ENCODE measurements at places on chromosomes 13 and 19.

- DNase-seq = no peak
These were observed 45.2 kb upstream of the GPI start for GRCh38 chr19:34319785-34320184.

- DNase-seq = no peak
These were observed 244.2 kb downstream of the NHLRC3 start for GRCh38 chr13:39282400-39282972.

GRCh38 chr13:65971541-65971940 is 1258.6 kb downstream of the PCDH9 start:
- no peak for DNase-seq

DNA sequence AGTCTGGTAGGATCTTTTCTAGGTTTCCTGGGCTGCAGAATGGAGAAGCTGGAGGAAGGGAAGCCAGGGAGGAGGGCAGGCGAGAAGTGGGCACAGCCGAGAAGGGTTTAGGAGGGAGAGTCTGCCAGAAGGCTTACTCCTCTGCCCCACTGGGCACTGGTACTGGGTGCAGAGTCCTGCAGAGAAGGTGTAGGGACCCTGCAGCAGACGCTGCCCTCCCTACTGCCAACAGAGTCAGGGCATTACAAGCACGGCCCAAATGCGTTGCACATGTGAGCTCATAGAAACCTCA is 726 bp upstream of the PEPD start:
- DNase-seq = no peak

- no peak for DNase-seq
These were observed 10.4 kb upstream of the KLK14 start for GRCh38 chr19:51093101-51093500.

DNA sequence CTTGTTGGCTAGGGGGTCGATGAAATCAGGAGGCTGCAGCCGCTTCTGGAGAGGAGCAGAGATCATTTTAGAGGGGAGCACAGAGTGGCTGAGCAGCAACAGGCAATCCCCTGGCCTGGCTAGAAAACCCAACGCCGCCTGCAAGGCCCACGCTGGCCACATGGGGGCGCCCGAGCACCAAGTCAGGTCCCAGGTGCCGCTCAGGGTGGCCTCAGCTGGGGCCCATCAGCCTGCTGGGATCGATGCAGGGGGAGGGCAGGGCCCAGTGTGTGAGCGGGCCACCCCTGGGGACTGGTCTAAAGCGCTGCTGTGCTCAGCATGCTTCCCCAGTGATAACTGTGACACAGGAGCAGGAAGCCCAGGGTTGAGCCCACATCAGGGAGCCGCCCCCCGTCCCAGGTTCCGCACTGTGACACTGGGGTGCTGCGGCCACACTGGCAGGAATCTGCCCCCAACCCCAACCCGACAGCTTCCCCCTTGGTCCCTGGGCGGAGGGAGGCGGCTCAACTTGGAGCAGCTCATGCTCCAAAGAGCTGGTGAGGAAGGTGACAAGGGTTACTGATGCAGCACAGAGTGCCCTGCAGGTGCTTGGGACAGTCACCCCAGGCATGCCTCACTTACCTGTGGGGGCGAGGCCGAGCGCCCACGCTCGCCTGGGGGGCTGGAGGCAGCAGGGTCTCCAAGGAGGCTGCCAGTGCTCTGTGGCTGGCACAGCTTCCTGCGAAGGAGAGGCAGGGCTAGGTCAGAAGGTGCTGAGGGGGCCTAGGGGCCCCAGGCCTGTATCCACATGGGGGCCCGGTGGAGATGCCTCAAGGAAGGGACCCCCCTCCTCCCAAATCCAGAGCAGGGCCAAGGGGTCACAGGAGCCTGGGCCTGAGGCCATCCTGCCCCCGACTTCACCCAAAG is 13.3 kb upstream of the ISYNA1 start:
- DNase-seq = no peak

DNA sequence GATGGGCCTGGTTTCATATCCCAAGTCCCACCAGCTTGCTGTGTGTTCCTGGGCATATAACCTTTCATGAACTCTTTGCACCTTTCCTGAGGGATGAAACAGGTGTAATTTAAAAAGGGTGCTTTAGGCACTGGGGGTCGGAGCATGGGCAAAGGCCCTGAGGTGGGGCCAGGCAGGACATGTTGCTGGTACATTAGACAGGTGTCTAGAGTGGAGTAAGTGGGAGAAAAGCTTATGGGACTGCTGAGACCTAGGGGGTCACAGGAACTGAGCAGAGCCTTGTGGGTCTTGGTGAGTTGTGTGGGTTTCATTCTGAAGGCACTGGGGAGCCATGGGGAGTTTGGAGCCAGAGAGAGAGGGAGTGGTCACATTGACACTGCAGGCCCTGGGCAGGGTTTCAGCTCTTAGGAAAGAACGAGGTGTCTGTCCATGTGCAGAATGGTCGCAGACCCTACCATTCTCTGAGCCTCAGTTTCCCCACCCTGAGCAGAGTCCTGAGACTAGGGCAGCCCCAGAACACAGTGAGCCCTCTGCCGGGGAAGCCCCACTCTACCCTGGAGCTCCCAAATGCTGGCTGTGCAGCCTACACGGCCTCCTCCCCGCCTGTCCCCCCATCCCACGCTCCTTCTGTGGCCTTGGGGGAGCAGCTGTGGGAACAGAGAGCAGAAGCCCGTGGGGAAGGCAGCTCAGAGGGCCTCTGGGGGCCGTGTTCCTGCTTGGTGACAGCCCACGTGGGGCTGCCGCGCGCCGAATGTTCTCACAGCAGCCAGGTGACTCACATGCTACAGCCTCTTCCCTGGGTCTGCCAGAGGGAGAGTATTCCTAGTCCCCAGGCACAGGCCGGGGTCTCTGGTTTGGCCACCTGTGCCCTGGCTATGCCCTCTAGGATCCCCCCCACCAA is 7.3 kb upstream of the HOMER3 start:
- no peak for DNase-seq

DNA sequence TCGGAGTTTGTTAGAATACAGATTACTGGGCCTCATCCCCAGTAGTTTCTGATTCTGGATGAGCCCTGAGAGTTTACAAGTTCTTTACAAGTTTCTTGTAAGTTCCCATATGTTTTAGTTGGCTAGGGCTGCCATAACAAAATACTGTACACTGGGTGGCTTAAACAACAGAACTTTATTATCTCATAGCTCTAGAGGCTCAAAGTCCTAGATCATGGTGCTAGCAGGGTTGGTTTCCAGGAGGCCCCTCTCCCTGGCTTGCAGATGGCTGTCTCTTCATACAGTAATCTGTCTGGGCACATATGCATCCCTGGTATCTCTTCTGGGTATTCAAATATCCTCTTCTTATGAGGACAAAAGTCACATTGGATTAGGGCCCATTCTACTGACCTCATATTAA is 167.2 kb downstream of the KLF5 start:
- no peak for DNase-seq

- DNase-seq = no peak
These were observed 315.4 kb upstream of the MIR17HG start for GRCh38 chr13:91032104-91032503.

All from SIG-M5 (cell line).